ENCODE measurements at places on chromosomes 5 and 9. TPM values are rescaled to one million over a fixed set of nuclear protein-coding genes. Genes with fewer than 3 reads are reported as not detected.
A peak's percentile ranks its signal among the peaks of the same experiment; 100 is the strongest.

The C9 gene
- total RNA-seq, result 0.31 TPM

The ZNF879 gene
- total RNA-seq, result 4.2 TPM

The PCDHB2 gene
- 5.2 TPM for total RNA-seq

The SLC28A3 gene
- 3.6 TPM for total RNA-seq

The C9orf153 gene
- total RNA-seq, result not detected

The PTGES gene
- total RNA-seq, result 1.6 TPM

The TNC gene
- total RNA-seq, result 46.3 TPM

The WWC1 gene
- 87.0 TPM for total RNA-seq

The LCN10 gene
- 17.8 TPM for total RNA-seq

GRCh38 chr9:20940447-20941173 is 90.8 kb downstream of the HACD4 start:
- DNase-seq, result no peak

DNA sequence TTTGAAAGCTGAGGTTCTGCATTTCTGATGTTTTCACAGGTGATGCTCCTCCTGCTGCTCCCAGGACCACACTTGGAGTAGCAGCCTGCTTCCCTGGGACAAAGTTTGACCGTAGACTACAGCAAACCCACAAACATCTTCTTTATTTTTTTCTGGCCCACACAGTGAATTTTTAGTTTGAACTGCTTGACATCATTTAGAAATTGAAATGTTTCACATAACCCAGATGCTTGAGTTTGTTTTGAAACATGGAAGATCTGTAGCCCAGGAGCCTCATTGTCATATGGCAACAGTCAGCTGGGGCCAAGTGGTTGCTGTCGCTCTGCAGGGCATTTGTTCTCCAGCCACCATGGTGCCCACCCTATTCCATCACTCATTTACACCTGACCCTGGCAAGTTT is 8.4 kb downstream of the SH3TC2 start:
- no peak for DNase-seq

DNA sequence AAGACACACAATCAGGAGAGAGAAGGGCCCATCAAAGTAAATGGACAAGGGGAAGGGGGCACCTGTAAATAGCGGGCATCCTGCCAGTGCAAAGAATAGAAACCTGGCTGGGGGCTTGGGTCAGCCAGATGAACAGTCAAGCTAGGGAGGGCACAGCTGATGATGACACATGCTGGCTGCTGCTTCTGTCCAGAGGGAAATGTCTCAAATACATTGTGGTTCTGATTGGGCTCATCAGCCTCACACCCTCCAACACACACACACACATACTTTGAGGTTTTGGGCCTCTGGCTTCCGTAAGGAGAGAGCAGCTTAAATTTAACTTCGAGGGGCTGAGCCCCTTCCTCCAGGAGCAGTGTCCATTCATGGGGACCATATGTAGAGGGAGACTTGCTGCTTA is 27.6 kb upstream of the SPATA31E1 start:
- DNase-seq, result no peak

- DNase-seq, result no peak
Measured at GRCh38 chr5:58258984-58259684, 200.8 kb downstream of the PLK2 start.

GRCh38 chr9:131418143-131419025 is 24.5 kb downstream of the PRRC2B start:
- DNase-seq, result no peak

DNA sequence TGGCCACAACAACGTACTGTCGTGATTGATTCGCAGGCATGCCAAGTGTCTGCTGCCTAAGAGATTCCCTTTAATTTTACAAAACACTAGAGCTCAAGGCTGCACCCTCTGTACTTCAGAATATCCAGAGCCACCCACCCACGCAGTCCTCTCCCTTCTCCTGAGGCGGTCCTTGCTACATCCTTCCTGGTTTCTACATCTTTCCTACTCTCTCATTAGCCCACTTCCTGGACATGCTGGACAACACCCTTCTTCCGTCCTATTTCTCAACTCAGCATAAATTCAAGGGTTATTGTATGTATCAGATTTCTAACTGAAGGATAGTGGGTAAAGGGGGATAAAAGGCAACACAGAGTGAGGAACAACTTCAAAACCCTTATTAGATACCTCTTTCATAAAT is 148.4 kb upstream of the MAP3K1 start:
- DNase-seq, result no peak

DNA sequence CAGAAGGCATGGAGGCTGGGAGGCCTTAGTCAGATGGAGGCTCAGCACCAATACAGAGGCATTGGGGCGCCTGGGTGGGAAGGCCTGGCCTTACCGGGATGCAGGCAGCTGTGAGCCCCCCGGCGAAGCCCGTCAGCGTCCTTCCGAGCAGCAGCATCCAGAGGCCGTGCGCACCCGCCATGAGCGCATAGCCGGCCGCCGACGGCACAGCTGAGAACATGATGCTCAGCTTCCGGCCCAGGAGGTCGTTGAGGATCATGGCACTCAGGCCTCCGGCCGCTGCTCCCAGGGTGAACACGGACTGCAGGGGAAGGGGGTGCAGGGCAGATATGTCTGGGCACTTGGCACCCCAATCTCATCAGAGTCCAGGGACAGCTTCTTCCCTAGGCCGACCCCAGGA is 2.0 kb downstream of the SLC2A6 start:
- DNase-seq, result peak; percentile 81

GRCh38 chr5:45089870-45090269 is 281.1 kb downstream of the MRPS30 start:
- no peak for DNase-seq

GRCh38 chr5:36944607-36945225 is 68.1 kb downstream of the NIPBL start:
- no peak for DNase-seq

DNA sequence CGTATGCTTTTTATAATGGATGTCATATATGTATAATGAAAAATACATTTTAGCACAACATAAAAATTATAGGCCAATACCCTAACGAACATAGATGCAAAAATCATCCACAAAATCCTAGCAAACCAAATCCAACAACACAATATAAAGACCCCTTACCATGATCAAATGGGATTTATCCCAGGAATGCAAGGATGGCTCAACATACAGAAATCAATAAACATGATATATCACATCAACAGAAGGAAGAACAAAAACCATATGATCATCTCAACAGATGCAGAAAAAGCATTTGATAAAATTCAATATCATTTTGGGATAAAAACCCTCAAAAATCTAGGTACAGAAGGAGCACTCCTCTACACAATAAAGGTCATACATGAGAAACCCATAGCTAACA is 27.7 kb downstream of the VAV2 start:
- no peak for DNase-seq

All from upper lobe of left lung (tissue), 6 donors.